ENCODE measurements at places on chromosomes 11 and 22.

GRCh38 chr11:57100638-57101331 is 81.0 kb upstream of the LRRC55 start:
- no peak for DNase-seq

DNA sequence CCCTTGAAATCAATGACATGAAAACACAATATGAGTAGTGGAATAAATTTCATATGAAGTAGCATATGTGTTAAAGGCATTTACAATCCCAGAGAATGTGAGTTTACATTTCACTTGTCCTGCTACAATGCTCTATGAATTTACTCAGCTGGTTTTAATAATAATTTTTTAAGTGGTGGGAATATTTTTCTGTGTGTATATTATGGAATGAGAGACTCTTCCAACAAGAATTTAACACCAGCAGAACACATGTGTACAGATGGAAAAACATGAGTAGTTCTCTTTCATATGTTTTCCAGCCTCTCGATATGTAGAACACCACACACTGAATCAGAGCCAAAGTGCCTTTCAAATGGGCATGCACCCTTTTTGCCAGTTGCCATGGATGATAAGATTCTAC is 170.4 kb downstream of the MAML2 start:
- DNase-seq = no peak

DNA sequence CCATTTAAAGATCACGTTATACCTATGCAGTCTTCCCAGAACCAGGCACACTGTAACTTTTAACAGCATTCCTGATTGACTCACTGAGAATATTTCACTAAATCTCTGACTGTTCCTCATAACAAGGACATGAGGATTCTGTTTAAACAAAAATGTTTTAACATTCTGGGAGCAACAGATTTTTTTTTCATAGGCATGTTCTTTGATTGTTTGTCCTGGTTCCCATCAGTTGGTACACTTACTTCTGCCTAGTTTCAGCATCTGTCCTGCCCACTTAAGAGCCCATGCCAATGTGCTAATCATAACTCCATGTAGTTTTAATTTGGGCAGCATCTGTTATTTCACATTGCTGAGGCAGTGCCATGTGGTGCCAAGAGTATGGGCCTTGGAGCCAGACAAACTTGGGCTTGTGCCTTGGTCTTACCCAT is 138.5 kb upstream of the CTSC start:
- no peak for DNase-seq

GRCh38 chr11:47641600-47642098 is 710 bp downstream of the MTCH2 start:
- DNase-seq = no peak

DNA sequence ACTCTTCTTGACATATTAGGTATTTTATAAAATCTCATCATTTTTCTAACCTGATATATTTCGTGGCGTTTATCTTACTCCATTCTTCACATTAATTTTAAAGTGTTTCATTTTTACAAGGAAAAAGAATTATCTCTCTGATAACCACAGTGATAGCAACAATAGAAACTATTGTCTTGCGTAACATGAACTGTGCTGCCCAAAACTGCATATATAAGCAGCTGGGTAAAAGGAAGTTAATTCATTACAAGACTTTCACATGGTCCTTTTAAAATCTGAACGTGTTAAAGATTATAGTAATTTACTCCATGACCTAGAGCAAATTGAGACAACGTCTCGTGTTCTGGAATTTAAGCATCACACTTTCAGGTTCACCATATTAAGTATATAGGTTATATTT is 210.4 kb upstream of the GRIA4 start:
- no peak for DNase-seq

DNA sequence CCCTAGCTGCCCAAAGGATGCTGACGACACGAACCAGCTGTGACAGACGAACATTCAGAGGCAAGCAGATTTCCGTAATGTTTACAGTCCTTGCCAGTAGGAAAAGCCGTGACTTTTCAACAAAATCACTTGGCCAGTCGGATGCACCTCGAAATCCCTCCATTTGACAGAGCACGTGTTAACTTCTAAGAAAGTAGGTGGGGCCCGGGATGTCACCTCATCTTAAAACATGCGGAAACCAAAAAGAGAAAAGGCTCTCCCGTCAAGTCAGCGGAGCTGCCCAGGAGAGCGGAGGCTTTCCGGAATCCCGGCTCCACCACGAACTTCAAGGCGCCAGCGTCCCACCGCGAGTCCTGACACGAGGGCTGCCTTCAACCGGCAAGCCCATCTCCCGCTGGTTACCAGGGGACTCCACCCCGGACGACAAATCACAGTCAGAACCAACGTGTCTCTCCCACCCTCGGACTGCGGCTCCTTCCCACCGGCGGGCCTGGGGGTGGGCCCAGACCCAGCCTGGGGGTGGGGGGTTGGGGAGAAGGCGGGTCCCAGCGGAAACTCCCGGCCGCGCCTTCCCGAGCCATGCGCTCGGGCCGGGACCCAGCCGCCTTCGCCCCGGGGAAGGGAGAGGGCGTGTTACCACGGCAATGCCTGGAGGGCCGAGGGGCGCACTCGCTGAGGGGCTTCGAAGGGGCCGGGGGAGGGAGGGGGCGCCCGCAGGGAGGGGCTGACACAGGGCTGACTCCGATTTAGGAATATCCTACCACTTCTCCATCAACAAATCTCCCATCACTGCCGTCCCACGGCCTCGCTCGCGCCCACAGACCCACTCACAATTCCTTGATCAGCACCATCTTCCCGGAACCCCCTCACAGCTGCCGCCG is 475 bp downstream of the PITPNB start:
- peak; percentile 35 for DNase-seq

- DNase-seq = no peak
Measured at GRCh38 chr22:50081426-50082196, 3.6 kb downstream of the MLC1 start.

GRCh38 chr11:75277211-75277805 is 36.7 kb downstream of the TPBGL start:
- DNase-seq = no peak

GRCh38 chr11:115477410-115477809 is 26.8 kb downstream of the CADM1 start:
- no peak for DNase-seq

DNA sequence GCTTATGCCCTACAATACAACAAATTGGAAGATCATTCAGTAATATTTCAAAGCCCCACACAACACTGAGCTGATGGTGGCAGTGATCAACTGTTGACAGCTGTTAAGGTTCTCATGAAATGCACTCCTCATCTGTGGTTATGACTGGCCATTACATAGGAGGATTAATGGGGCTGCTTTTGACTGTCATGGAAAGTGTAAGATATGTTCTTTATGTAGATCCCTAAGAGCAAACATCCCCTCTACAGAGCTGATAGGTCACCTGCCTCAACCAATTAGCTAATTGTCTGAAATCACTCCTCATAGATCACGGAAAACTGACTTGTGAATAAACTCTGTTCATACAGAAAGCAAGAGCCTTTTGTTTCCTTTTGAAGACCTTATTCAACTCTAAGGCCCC is 78.1 kb downstream of the GAB2 start:
- DNase-seq = no peak

- DNase-seq = peak; percentile 85
Measured at GRCh38 chr11:64028398-64029115, 7.2 kb upstream of the FLRT1 start.

DNA sequence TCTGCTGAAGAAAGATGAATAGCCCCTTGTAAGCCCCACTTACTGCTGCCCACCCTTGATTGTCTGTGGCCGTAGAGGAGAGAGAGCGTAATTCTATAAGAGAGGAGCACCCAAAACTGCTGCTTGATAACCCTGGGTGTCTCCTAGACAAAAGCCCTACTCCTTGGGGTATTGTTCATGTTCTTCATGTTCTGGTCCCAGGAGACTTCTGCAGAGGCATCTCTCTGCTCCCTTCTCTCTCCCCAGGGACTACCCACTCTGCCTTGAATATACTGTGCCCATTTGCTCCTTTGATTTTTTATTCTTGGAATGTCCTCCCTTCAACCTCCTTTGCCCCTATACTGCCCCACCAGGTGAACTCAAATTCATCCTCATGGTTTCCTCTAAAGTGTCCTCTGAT is 417.8 kb upstream of the CADM1 start:
- no peak for DNase-seq

- DNase-seq = no peak
Measured at GRCh38 chr11:71213696-71214552, 38.5 kb downstream of the SHANK2 start.

DNA sequence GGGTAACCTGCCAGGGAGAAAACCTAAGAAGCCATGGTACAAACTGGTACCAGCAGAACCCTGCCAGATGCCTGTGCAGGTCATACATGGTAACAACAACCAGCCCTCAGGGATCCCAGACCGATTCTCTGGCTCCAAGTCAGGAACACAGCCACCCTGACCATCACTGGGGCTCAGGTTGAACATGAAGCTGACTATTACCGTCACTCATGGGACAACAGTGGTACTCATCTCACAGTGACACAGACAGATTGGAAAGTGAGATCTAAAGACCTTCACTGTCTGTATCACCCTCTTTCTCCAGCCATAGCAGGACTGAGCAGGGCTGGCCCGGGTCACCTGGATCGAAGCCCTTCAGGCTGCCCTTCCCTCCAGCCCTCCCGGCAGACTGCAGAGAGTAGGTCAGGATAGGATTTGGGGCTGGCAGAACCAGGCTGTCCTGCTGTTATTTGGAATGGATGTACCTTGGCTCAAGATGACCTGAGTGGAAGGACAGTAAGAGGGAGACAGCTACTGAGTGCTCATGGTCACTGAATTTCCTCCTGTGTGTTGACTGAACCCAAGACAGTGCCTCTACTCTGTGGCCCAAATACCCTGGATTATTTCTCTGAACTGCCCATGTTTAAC is 94.7 kb downstream of the GGTLC2 start:
- DNase-seq = no peak

DNA sequence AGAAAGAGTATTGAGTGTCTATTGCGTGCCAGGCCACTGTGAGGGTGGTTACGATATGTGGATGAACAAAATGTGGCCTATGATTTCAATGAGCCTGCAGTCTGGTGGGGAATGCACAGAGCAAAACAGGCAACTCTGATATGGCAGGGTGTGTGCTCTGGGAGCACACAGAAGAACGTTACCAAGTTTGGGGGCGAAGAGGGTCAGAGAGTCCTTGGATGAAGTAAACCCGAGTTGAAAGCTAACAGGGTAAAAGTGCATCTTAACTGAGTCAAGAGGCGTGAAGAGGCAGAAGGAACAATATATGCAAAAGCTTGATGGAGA is 258 bp downstream of the CFAP68 start:
- DNase-seq = no peak

DNA sequence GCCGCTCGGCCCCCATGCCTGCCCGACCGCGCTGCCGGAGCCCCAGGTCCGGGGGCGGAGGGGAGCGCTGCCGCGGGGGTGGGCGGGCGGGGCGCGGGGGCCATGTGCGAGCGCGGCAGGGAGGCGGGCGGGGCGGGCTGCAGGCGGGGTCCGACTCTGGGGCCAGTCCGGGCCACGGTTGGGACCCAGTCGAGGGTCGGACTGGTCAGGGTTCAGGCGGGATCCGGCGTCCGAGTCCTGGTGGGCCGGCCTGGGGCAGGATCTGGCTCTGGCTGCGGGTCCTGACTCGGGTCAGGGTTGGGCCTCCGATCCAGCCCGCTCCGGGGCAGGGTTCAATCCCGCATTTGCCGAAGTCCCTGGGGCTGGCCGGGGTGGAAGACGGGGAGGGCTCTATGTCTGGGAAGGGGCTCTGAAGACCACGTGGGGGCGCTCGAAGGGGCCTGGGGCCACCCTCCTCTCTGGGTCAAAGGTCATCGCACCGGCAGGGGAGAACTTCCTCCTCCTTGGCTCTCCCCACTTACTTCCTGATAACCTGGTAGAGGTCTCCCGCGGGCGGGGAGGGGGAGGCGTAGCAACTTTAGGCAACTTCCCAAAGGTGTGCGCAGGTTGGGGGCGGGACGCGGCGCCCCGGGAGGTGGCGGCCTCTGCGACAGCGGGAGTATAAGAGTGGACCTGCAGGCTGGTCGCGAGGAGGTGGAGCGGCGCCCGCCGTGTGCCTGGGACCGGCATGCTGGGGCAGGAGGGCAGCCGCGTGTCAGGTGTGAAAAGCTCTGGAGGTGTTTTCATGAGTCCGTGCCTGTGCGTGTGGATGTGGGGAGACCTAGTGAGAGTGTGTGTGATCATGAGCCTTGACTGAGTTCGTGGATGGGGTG is 603 bp downstream of the ESRRA start:
- peak; percentile 67 for DNase-seq

DNA sequence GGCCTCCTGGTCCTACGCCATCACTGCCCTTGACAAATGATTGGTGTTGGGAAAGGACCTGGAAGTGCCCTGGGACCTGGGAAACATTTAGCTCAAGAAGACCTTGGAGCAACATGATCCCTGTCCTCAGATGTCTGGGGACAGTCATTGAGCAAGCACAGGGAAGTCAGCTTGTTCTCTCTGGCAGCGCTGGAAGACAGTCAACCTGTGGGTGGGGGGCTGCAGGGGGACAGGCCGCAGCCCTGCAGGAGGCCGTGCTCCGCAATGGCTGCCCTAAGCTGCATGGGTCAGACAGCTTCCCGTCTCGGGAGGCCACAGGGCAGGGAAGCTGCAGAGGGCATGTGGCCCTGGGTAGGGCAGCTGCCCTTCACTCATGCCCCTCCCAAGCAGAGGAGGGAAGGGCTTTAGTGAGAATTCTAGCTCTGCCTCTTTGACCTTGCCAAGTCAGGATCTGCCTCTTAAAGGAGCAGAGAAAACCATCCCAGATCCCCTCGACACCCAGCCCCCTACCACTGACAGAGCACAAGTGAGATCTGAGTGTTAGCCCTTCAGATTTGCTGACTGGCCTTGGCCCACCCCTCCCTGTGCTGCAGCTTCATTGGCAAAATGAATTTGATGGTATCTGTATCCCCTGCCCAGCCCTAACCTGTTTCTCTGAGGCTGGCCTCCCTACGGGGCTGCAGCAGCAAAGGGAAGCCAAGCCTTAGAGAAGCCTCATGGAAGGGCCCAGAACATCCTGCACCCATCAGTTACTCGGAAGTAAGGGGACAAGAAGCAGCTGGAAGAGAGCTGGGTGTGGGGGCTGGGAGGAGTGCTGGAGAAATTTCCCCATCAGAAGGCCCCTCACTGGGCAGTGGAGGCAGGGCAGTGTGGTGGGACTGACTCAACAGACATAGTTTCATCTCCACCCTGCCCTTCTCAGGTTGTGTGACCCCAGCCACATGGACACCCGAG is 6.2 kb upstream of the SREBF2 start:
- DNase-seq = no peak

DNA sequence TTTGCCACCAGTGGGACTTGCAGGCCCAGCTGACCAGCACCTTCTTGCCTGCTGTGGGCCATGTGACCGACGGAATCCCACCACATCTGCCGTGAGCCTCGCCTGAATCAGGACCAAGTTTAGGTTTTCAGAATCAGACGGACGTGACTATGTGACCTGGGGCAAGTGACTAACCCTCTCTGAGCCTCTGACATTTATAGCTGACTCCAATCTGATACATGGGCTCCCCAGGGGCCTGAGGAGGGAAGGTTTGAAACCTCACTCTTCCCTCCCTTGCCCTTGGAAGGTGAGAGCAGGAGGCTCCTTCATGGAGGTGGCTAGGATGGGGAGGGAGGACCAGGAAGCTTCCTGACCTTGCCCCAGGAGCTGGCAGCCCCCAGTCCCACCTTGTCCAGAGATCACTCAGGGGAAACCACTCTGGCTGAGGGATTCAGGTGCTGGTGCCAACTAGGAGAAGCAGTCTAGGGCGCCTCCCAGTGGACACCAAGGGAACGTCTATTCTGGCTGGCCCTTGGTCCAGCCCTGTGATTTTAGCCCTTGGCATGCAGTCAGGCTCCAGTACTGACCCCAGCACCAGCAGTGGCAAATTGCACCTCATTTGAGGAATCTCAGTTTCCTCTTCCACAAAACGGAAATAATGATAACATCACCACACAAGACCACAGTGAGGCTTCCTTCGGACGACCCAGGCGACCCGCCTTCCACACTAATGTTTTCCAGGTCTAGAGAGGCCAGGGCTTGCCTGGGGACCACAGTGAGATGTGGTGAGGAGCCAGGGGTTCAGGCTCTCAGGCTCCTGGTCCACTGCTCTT is 47.2 kb upstream of the SYT7 start:
- peak; percentile 67 for DNase-seq

Data from neuronal stem cell (in vitro differentiated cells).